Left kidney (tissue), 8 donors: ENCODE measurements at places on chromosomes 3 and 15. TPM values are rescaled to one million over a fixed set of nuclear protein-coding genes. Genes with fewer than 3 reads are reported as not detected.

DNA sequence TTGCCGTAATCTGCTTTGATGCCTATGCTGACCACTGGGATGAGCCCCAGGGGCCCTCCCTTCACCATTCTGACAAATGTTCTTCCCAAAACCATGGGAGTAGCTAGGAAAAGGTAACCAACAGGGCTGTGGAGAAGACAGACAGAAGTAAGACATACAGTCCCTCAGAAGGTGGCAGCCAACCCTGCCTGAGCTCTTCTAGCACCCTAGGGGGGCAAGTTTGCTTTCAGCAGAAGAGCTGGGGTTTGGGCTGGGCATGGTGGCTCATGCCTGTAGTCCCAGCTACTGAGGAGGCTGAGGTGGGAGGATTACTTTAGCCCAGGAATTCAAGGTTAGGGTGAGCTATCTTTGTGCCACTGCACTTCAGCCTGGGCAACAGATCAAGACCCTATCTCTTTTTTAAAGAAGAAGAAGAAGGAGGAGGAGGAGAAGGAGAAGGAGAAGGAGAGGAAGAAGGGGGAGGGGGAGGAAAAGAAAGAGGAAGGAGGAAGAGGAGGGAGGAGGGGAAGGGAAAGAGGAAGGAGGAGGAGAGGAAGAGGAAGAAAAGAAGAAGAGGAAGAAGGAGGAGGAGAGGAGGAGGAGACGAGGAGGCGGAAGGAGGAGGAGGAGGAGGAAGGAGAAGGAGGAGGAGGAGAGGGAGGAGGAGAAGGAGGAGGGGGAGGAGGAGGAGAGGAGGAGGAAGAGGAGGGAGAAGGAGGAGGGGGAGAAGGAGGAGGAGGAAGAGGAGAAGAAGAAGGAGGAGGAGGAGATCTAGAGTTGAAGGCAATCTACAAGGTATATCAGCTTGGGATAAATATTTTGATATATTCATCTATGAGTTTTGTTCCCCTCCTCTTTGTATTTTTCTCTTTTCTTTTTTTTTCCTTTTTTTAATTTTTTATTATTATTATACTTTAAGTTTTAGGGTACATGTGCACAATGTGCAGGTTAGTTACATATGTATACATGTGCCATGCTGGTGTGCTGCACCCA lies 44.9 kb upstream of the ABHD2 start:
- DNase-seq: no peak

CERS3 gene
- polyA plus RNA-seq: 0.08 TPM

IL20RB gene
- polyA plus RNA-seq: 0.85 TPM

PDIA3 gene
- 569 TPM for polyA plus RNA-seq

PTH1R gene
- polyA plus RNA-seq: 178 TPM

SMCO1 gene
- not detected for polyA plus RNA-seq

DNA sequence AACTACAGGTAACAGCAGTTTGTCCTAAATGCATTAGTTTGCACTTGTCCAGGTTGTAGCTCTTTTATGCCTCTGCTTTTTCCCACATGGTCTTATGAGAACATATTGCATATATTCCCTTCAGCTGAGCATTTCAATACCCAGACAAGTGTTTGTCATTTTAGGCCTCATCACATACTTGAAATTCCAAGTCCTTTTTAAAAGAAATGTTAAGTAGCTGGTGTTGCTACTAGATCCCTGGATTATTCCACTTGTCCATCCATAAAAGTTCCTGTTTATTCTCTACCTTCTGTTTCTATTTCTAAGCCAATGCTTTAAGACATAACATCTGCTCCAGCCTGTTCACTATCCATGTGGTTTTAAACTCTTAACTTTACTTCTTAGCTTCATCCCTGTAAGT lies 128.4 kb downstream of the NECTIN3 start:
- no peak for DNase-seq

GRCh38 chr3:180704532-180704931 lies 25.2 kb upstream of the CCDC39 start:
- DNase-seq: no peak

GRCh38 chr3:77620009-77620408 lies 580.1 kb downstream of the ROBO2 start:
- DNase-seq: no peak

GRCh38 chr3:60463685-60464084 lies 787.6 kb downstream of the FHIT start:
- DNase-seq: no peak

DNA sequence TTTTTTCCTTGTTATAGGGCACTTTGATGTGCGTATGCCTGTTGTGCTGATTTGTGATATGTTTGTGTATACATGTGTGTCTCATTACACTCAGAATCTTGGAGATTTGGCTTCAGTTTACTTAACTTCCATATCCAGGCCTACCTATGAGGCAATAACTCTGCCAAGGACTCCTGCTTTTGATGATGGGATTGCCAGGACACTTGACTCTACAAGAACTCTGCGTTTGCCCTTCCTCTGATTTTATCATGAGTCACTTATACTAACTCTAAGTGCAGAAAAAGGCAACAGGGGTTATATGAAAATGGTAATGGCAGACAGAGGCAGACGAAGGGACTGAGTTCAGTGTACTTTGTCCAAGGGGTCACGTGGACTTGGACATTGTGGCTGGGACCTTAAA lies 33.6 kb downstream of the MCTP2 start:
- DNase-seq: no peak

DNA sequence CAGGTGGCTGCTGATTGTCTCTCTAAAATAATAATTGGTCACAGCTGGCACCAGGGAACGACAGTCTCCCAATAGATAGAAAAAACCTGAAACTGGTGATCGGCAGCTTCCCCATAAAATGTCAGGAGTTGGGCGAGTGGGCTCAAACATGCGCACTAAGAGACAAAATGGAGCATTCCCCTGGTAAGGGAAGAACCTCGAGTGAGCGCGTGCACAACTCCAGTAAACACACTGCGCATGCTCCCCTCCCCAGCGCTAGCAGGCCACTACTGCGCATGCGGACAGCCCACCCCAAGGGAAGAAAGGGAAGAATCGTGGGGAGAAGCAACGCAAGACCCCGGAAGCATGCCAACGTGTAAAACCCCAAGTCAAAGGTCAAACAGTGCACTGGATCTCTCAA lies 7.7 kb upstream of the STARD5 start:
- no peak for DNase-seq

LRTM1 gene
- polyA plus RNA-seq: not detected

- no peak for DNase-seq
Measured at GRCh38 chr3:194301730-194302129, 49.4 kb downstream of the CPN2 start.

DNA sequence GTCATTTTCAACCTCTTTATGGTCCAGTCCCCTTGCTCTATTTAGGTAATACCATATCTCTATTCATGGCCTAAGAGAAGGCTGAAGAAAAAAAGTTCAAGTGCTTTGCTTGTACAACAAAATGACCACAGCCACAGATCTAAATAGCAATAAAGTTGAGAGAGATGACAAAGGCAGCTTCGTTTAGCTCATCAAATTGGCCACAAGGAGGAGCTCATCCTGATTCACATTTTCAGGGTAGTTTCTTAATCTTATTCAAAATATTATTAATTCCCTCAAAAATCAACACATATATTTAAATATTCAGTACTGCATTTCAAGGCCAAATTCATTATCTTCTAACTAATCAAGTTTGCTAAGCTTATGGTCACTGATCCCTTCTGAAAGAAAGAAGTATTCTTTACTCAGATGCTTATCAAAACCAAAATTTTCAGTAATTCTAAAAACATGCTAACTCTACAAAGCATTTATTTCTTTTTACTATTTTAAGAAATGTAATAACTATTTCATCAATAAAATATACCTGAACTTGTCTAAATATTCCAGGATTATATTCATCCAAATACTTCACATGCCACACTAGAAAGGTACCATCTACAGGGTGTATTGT lies 85.5 kb downstream of the DMXL2 start:
- DNase-seq: no peak
